HL-60 (cell line): ENCODE measurements at places on chromosomes 1 and 21.

DNA sequence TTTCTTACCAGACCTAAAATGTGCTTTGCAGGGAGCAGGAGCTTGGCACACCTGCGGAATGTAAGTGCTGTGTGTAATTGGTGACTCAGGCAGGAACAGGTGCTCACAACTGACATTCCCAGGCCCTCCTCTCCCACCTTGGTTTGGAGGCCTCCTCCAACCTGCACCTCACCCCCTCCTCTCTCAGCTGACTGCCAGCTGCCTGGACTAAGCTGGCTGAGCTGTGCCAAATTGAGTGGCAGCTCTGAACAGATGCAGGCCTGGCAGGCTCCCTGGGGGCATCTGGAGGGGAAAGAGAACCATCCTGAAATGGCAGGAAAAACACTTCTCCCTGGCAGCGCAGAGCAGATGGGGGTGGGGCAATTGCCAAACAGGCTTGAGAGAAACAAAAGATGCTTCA, 91.7 kb upstream of the PGBD5 start:
- DNase-seq: no peak

GRCh38 chr1:170145061-170145460, 698 bp upstream of the NTMT2 start:
- DNase-seq: no peak

GRCh38 chr1:43947874-43948437, 1.2 kb downstream of the IPO13 start:
- DNase-seq: no peak

DNA sequence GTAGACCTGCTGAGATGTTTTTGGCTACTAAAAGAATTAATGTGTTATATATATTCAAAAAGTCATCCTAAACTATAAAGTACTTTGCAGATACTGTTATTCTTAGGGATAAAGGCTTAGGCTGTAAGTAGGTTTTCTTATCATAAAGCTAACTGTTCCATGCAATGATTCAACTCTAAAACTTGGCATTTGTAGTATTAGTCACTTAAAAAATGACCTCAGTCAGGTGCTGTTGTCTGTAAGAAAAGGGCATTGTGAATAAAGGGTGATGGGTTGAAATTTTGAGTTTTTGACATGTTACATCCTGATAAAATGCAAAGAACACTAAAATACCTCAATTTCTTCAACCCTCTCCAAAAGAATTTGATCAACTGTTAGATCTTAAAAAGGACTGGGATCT, 32.9 kb downstream of the ADCY10 start:
- no peak for DNase-seq

DNA sequence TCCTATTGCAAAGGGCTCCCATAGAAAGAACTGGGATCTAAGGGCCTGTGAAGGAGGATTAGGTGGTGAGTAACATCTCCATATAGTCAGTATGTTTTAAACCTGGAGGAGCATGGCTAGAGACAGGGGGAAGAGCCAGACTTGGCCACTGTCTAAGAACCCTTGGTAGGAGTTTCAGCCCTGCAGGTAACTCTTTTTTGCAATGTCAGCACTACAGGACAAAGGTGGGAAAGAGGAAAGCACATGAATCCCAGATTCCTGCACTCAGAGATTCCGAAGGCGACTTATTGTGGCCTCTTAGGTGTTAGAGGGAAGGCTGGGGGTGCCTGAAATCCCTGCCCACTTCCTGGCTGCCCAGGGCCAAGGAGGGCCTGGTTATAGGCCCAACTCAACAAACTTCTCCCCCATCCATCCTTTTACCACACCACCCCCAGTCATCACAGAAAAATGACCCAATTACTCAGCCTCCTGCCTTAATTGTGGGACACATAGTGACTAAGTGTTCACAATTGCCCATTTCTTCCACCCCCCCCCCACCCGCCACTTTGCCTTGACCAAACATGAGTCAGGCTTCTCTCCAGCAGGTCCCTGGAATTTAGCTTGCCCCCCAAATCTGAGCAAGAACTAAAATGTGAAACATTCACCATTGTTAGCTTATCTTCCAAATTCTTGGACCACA, 1.9 kb upstream of the NTNG1 start:
- no peak for DNase-seq
